ENCODE measurements at places on chromosomes 2 and 18. TPM values are rescaled to one million over a fixed set of nuclear protein-coding genes. Genes with fewer than 3 reads are reported as not detected.

RGPD6 gene
- 21.1 TPM for total RNA-seq

GRCh38 chr2:34261701-34262100 lies 662.6 kb upstream of the FAM98A start:
- no peak overlapping the region for H3K4me3 ChIP-seq
- H3K27ac ChIP-seq: no peak overlapping the region
- H3K27me3 ChIP-seq: no peaks in the 10 kb centered on the region
- no peaks in the 10 kb centered on the region for H3K36me3 ChIP-seq
- H3K4me1 ChIP-seq: no peaks in the 10 kb centered on the region

DNA sequence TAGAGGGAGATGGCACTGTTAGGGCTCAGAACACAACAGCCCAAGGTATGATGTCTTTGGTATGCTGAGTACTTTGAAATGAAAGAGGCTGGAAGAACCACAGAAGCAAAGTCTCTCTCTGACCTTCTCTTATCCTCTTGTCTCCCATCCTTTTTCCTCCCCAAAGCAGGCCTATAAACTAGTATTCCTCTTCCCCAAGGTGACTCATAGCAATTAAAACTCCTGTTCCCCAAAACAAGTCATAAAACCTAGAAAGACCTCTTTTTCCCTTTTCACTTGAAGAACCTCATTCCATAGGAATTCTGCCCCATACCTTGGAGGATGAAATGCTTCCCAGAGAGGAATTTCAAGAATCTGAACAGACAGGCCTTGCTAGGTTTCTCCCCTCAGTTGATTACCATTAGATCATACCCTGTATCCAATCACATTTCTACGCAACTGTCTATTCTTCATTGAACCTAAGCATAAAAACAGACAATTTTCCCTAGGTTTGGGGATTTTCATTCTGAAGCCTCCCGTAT lies 25.7 kb downstream of the MDH1 start:
- no peaks in the 10 kb centered on the region for H3K36me3 ChIP-seq
- H3K27ac ChIP-seq: no peak overlapping the region

MATN3 gene
- not detected for total RNA-seq

GRCh38 chr18:73288813-73289212 lies 421.0 kb upstream of the NETO1 start:
- no peaks in the 10 kb centered on the region for H3K27me3 ChIP-seq
- DNase-seq: no peak
- H3K36me3 ChIP-seq: no peaks in the 10 kb centered on the region
- no peak overlapping the region for H3K27ac ChIP-seq
- H3K4me3 ChIP-seq: no peak overlapping the region

ZNF892 gene
- 2.2 TPM for total RNA-seq

DNA sequence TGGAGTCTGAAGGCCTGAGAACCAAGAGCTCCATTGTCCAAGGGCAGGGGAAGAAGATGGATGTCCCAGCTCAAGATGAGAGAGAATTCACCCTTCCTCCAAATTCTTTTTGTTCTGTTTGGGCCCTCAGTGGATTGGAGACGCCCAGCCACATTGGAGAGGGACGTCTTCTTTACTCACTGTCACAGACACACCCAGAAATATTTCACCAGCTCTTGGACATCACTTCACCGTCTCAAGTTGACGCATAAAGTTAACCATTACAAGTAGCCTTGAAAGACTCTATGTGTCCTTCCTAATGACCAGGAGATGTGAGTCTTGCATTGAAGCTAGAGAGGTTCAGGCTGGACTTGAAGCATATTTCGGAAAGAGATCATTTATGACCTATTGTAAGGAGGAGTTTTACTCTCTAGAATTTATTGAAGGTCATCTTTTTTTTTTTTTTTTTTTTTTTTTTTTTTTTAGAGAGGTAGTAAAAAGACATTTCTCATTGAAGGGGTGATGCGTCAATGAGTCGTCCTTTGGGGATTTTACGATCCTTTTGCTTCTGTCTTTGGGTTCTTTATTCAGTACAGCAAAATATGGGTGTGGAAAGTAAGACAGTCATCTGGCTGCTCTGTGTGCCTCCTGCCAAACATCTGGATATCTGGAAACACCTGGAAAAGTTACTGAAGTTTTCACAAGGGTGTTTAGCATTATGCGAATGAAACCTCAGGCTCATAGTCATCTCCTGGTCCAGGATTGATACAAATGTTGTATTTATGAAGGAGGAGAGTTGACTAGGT lies 118.1 kb downstream of the PRPF40A start:
- H3K27ac ChIP-seq: no peak overlapping the region
- H3K4me3 ChIP-seq: no peak overlapping the region
- DNase-seq: no peak
- no peaks in the 10 kb centered on the region for H3K36me3 ChIP-seq
- H3K4me1 ChIP-seq: no peaks in the 10 kb centered on the region

NT5C1B gene
- total RNA-seq: not detected

CPLX4 gene
- not detected for total RNA-seq

DNA sequence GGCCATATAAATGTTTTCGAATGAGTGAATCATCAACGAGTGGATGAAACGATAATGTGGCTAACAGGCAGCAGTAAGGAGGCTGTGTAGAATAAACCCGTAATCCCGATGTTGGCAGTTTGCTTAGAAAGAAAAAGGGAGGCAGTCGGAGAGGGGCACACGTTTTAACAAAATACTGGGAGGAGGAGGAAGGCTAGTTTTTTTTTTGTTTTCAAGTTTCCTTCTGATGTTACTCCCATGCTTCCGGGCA lies 476 bp upstream of the MSH2 start:
- H3K36me3 ChIP-seq: no peaks in the 10 kb centered on the region
- no peak for DNase-seq
- no peaks in the 10 kb centered on the region for H3K27me3 ChIP-seq
- peak overlapping the region; percentile 33 for H3K27ac ChIP-seq
- H3K4me3 ChIP-seq: peak overlapping the region; percentile 91
- peaks cover 18% of the 10 kb centered on the region for H3K4me1 ChIP-seq

GRCh38 chr2:70990216-70990615 lies 4.5 kb downstream of the TEX261 start:
- peaks cover 54% of the 10 kb centered on the region for H3K36me3 ChIP-seq
- H3K4me1 ChIP-seq: no peaks in the 10 kb centered on the region
- peak; percentile 28 for DNase-seq
- H3K27ac ChIP-seq: no peak overlapping the region
- no peak overlapping the region for H3K4me3 ChIP-seq

DNA sequence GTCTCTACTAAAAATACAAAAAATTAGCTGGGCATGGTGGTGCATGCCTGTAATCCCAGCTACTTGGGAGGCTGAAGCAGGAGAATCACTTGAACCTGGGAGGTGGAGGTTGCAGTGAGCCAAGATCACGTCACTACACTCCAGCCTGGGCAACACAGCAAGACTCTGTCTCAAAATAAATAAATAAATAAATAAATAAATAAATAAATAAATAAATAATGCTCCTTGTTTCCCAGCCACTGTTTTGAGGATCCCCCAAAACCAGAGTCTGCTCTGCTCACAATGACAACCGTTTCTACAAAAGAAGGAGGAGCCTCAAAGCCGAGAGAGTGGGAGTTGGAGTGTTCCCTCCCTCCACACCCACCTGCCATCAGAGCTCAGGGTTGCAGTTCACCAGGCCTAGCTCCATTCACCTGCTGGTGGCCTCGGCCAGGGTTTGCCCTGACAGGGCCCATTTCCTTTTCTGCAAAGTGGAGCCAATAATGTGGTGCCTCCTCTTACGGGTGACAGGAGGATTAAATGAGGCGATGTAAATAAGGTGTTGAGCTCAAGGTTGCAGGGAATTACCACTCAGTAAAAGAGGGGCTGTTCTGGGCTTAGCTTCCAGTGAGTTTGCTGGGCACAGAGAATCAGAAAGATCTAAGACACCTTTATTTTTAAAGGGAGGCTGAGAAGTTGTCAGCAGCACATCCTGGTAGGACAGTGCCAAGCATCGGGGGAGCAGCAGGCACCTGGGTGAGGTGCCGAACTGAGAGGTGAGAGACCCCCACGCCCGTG lies 25.5 kb downstream of the CRACDL start:
- H3K27me3 ChIP-seq: no peaks in the 10 kb centered on the region
- no peak overlapping the region for H3K27ac ChIP-seq
- no peaks in the 10 kb centered on the region for H3K4me1 ChIP-seq
- no peaks in the 10 kb centered on the region for H3K36me3 ChIP-seq
- no peak overlapping the region for H3K4me3 ChIP-seq
- peak; percentile 13 for DNase-seq

TRABD2A gene
- total RNA-seq: 1.7 TPM

PCGF1 gene
- total RNA-seq: 15.2 TPM

DNA sequence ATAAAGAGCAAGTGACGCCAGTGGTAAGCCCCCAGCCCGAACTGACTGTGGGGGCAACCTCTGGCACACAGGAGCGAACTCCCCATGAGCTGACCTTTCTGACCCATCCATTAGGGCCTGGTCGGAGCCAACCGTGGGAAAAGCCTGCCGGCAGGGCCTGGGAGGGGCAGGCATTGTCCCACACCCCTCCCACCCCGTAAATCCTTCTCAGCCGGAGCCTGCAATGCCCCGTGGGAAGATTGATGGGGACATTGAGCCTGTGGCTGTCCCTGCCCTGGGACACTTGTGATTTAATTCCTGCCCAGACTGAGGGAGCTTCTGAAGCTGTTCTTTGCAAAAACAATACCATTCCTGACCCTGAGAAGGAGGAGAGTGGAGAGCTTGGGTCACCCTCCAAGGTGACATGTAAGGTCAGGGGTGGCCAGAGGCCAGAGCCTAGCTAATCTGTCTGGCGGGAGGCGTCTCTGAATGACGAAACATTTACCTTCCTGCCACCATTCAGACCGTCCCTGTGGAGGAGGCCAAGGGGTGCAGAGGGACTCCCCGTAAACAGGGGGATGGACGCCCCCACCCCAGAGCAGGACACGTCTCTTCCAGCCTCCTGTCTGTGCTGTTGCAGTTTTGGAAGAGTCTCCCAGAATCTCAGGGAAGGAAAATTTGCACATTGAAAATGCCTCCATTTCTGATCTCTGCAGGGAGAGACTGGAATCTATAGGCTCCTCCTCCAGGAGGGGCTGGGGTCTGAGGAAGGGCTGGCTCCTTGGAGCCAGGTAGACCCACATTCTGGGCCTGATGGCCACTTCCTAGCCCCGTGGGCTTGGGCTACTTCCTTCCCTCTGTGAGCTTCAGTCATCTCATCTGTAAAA lies 51.2 kb upstream of the HS6ST1 start:
- no peak overlapping the region for H3K27ac ChIP-seq
- no peak overlapping the region for H3K4me3 ChIP-seq
- no peaks in the 10 kb centered on the region for H3K4me1 ChIP-seq
- DNase-seq: no peak
- H3K36me3 ChIP-seq: no peaks in the 10 kb centered on the region

REG3G gene
- total RNA-seq: not detected

GRCh38 chr2:8612734-8613179 lies 69.1 kb upstream of the ID2 start:
- no peaks in the 10 kb centered on the region for H3K36me3 ChIP-seq
- no peak for DNase-seq
- H3K4me3 ChIP-seq: no peak overlapping the region
- peaks cover 7% of the 10 kb centered on the region for H3K4me1 ChIP-seq
- no peak overlapping the region for H3K27ac ChIP-seq
